ENCODE measurements at places on chromosomes 7 and 10.
A peak's percentile ranks its signal among the peaks of the same experiment; 100 is the strongest.

DNA sequence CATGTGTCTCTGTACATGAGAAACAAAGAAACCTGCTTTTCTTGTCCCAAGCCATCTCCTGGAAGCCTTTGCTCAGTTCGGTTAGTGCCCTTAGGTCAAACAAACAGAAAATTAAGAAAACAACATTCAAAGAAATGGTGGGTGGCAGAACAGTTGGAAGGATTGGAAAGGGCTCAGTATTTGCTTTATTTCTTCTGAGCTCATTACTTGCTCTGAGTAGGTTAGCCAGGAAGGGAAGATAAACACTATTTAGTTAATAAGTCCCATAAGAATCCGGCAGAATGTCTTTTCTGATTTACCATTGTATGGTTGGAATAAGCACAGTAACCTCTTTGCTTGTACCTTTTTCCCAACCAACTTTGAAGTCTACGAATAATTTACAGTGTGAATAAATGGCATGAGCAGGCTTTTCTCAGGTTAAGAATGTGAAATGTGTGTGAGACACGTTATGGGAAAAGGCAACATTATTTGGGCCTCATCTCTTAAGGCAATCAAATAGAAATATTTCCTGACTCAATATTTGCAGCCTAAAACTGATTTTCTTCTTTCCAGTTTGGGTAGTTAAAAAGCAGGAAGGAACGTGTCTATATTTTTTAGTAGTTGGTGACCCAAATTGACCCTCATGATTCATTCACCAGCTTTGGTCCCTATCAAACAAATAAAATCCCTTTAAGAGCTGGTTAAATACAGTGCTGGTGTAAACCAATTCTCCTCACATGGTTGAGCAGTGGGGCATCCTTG is 158.5 kb downstream of the DKK1 start:
- DNase-seq = no peak

DNA sequence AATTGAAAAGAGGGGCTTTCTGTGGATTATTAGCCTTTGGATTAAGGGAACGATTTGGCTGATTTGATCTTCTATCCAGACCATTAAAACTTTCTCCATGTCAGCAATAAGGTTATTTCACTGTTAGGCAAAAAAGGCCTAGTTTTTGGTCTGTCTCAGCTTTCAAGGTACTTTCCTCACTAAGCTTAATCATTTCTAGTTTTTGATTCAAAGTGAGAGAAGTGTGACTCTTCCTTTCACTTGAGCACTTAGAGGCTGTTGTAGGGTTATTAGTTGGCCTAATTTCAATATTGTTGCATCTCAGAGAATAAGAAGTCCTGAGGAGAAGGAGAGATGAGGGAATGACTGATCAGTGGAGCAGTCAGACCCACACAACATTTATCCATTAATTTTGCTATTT is 596.0 kb upstream of the TPK1 start:
- DNase-seq = no peak

DNA sequence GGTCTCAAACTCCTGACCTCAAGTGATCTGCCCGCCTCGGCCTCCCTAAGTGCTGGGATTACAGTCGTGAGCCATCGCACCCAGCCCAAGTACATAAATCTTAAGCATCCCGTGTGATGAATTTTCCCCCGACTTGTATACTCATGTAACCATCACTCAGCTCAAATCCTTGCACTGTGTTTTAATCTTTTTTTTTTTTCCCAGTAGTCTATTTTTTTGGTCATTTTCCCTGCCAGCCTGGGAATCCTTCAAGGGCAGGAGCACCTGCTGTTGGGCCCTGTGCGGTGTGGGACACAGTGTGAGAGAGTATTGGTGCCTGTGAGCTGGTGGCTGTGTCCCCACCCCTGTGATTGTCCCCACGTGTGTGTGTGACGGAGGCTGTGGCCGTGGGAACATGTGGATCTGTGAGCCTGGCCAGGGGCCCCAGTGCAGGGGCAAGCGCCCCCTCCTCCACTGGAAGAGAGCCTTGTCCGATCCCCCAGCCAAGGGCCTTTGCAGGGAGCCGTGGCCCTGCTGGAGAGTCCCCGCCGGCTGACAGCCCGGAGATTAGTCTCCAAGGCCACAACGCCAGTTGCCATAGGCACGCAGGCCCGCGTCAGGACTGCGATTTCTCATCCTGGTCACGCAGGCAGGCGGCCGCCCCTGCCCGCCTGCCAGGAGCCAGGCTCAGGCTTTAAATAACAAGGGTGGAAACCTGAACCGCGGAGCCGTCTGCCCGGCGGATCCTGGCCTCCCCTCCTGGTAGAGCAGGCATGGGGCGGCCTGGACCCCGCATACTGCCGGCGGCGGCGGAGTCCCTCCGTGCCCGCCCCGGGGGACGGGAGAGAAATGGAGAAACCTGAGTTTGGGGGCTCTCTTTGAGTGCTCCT is 26.5 kb downstream of the GTF2IRD1 start:
- no peak for DNase-seq

DNA sequence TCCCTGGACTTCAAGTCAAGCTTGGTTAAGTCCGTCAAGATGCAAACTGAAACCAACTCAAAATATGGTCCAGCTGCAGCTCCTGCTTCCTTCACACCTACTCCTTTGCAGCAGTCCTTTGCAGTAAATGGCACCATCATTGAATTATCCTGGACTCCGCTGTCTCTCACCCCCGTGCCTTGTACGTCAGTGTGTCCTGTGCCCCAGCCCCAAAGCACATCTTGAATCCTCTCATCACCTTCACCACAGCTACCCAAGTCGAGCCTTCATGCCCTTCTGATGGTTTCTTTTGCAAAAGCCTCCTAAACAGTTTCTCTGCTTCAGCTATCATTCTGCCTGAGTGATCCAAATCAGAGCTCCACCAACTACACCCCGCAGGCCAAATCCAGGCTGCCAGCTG is 88.4 kb upstream of the LEP start:
- peak; percentile 10 for DNase-seq

DNA sequence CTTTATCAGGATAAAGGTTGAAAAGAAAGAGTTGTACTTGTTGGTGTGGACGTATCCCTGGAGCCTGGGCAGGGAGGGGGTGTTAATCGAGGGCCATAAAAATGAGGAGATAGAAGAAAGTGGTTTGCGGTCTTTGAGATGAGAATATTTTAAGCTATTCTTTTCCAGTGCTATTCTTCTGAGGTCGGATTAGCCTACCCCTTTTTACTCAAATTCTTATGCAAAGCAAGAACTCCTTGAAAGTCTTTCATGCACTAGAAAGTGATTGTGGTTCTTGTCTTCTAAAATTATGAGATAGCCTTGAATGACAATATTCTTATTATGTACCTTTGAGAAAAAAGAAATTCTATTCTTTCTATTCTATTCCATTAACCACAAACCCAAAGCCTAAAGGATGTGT is 201.3 kb upstream of the SEMA3C start:
- no peak for DNase-seq

DNA sequence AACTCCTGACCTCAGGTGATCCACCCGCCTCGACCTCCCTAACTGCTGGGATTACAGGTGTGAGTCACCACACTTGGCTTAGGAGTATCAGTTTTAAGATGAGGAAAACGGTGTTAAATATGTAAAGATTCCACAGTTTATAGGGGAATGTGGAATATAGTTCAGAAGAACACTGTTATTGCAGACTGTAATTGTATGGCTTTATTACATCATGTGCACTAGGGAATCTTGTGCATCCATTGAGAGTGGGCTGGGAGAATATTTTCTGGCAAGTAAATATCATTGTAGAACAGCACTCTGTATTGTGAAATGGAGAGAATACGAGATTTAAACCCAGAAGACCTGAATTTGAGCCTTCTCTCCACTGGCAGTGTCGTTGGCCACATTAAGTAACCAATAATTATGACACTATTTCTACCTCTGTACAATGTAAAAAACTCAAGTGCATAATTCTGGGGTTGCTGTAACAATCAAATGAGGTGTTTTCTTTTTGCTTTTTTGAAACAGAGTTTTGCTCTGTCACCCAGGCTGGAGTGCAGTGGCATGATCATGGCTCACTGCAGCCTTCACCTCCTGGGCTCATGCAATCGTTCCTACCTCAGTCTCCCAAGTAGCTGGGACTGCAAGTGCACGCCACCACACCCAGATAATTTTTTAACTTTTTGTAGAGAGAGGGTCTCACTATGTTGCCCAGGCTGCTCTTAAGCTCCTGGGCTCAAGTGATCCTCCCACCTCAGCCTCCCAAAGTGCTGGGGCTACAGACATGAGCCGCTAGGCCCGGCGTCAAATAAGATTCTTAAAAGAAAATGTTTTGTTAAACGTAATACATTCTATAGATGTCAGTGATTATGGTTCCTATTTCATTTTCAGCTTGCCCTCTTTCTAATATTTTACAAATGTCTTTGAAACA is 12.0 kb upstream of the PARD3 start:
- no peak for DNase-seq

DNA sequence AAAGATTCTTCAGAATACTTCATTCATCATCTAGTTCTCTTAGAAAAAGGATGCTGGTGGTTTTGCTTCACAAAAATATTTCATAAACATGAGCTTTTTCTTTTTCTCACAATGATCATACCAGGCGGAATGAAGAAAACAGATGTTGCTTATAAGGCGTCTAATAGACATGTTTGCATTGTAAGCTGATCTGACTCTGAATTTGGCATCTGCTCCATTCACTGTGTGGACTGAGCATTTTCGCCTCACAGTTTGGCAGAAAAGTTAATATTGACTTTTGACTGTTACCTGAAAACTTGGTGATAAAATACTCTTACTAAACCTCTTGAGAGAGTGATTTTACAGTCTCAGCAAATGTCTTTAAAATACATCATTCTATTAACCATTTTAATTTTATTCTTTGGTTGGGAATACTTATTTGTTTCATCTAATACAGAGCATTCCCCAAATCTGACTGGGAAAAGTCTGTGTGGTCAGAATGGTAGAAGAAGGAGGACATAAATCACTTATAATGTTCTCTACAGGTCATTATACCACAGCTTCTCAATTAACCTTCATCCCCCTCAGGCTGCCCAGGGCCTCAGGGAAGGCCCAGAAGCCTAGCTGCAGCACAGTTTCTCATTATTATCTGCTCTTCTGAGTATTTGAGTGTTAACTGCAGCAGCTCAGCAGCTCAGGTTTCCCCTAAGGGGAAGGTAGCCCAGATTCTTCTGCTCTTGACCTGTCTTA is 121.6 kb upstream of the KAT6B start:
- no peak for DNase-seq

GRCh38 chr10:13615650-13616300 is 29.0 kb downstream of the PRPF18 start:
- no peak for DNase-seq

DNA sequence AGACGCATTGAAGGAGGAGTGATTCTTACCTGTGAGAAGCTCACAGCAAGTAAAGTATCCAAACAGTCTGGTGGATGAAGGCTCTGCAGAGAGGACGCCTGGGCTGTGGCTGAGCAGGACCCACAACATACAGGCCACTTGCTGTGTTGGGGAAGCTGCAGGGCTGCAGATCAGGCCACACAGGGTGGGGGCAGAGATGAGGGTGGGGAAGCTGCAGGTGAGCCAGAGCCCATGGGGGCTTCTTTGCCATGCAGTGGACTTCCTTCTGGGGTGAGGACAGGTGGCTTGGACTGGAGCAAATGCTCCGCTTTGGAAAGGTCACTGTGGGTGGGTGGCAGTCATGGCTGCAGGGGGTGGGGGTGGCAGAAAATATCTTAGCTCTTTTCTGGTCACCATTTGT is 214.8 kb downstream of the GLRX3 start:
- peak; percentile 8 for DNase-seq

GRCh38 chr7:36155811-36156361 is 2.8 kb downstream of the EEPD1 start:
- peak; percentile 40 for DNase-seq

DNA sequence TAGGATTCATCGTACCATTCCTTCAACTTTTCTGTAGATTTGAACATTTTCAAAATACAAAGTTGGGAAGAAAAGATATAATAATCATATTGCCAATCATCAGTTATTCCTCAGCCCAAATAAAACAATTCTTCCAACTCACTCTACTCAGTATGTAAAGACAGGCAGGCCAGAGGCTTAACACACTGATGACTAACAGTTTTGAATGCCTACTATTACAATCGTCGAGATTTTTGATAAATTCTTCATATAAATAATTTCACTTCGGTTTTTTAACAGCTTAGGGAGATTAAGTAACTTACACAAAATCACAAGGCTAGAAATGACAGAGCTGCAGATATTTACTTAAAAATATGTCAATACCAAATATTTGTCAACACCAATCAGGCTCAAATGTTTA is 17.6 kb downstream of the CYTH3 start:
- no peak for DNase-seq
